Fibroblast of lung (primary cell): ENCODE measurements at places on chromosomes 5 and 9.

- peak; percentile 54 for DNase-seq
Measured at GRCh38 chr5:146825033-146825432, 53.5 kb downstream of the PPP2R2B start.

DNA sequence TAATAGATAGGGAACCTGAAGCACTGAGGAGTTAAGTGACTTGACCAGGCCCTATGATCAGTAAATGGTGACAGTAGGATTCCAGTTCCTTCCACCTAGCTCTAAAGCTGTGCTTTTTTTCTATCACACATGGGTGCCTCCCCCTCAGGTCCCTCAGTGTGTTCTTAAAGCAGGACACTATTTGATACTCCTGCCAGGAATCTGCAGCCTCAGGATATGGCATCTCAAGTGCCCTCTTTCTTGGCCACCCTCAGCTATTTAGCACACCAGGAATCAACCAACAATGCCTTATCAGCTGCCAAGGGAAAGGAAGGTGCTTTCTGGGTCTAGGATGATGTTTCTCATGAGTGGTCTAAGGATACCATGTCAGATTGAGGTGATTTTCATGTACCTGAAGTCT, 49.1 kb downstream of the MACROH2A1 start:
- DNase-seq: no peak

GRCh38 chr9:18487611-18488010, 13.7 kb downstream of the ADAMTSL1 start:
- DNase-seq: no peak

DNA sequence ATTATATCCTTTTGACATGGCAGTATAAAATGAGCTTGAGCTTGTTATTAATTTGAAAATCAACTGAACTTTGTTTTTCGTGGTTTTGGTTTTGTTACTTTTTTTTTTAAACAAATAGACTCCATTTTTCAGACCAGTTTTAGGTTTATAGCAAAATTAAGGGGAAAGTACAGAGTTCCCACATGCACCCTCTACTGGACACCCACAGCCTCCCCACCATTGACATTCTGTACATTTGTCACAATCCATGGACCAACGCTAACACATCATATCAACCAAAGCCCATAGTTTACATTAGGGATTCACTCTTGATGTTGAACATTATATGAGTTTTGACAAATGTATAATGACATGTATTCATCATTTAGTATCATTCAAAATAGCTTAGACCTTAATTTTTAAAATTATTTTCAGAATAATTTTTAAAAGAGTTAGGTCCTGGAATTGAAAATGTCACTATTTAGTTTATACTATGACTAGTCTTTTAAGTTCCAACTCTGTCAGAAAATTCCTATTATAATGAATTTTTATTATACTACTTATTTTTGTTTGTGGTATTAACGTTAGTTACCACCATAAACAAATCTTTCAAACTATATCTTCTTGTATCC, 35.3 kb upstream of the JMY start:
- DNase-seq: no peak

- DNase-seq: no peak
Measured at GRCh38 chr5:78747055-78747454, 98.5 kb upstream of the LHFPL2 start.

DNA sequence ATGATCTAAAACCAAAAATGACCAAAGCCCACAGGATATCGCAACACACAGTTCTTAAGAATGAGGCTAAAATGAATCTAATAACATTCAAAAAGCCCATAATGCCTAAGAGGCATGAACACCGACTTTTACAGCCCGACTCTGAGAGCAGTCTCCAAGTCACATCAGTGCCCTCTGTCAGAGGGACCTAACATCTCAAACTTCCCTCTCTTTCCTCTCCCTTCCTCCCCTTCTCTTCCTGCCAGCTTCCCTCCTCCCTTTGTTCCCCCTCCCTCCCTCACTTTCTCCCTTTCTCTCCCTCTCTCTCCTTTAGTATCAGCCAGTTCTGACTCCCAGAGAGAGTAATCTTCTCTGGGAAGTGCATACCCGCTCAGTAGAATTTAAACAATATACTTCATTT, 154.4 kb downstream of the GLIS3 start:
- no peak for DNase-seq

GRCh38 chr5:89444088-89444487, 561.1 kb upstream of the MEF2C start:
- DNase-seq: no peak

DNA sequence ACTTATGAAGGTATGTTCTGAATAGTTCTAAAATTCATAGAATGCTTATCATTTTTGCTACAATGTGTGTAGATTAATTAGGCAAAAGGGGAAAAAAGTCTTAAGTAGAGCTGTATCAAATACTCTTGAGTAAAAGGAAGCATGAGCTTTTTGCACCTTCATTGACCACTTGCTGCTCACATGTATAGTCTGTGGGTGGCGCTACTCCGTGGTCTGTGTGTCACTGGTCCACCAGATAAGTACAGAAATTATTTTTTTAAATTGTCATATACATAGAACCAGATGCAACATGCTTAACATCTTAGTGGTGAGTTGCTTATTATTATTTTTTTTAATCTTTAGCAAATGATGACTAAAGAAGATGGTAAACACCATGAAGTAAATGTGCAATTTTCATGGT, 130.2 kb downstream of the MAN2A1 start:
- no peak for DNase-seq
